ENCODE measurements at places on chromosomes 1 and 21.

DNA sequence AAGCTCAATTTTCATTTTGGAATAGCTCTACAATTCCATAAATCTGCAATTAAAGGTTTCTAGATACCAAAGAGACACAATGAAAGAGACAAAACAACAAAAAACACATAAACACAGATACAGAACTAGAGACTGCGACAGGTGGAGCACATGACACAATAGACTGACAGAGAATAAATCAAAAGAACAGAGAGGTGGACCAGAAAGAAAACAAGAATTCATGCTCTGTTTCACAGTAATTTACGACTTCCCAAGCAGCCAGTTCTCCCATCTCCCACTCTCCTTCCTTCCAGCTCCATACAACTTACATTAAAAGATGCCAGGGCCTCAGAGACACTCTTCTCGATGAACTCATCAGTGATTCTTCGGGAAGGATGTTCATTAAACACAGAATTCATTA lies 15.1 kb upstream of the RBM8A start:
- DNase-seq = no peak

- DNase-seq = no peak
Observed at GRCh38 chr1:182198006-182198605, 136.6 kb upstream of the ZNF648 start.

GRCh38 chr1:199629624-199630023 lies 397.9 kb upstream of the NR5A2 start:
- DNase-seq = no peak

DNA sequence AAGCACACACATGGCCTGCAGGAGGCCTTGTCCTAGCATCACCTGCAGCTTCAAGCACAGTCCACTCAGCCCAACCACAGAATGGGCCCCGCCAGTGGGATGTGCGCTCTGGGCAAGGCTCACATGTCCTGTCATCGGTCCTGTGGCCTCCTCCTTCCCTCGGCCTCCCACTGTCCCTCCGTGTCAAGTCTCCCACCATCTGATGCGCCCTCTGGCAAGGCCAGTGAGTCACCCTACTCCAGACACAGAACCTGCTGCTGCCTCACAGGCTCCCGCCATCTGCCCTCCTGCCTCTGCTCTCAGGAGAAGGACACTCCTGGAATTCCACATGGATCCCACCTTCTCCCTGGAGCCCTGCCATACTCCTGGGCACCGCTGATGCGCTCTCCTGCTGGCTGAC lies 14.2 kb downstream of the KCNAB2 start:
- no peak for DNase-seq

DNA sequence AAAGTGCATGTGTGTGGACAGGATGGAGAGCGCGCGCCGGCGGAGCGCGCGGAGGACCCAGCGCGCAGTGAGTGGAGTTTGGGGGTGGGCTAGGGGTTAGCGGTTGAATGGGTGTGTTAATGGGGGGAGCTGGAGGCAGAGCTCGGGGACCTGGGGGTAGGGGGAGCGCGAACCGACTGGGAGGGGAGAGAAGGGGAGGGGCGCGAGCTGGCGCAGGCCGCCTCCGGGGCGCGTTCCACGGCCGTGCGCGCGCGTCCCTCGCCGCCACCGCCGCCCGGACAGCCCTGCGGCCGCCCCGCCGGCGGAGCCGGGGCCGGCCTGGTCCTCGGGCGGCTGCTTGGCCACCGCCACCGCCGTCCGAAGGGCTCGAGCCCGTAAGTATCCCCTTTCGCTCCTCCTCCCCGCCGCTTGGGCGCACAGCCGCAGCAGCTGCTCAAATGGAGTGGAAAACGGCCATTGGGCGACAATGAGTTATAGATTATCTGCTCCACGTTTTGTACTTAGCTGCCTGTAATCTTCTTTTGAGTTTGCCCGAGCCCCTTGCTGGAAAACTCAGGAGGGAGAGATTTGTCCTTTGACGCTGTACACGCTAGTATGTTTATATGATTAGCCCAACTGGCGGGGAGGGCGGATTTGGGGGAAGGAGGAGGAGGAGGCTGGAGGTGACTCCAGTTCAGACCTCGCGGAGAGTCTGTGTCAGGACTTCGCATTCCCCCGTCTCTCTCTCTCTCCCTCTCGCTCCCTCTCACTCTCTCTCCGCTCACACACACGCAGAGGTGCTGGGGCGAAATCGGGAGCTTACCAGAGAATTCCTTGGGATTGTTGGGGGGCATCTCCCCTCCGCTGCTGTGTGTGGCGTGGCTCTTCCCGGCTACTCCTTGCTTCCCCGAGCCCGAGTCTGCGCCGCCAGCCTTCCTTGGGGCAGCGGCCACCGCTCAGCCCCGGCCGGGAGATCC lies at the start of gene ADGRL2:
TSS of gene ADGRL2 (plus strand) at position 240 of the 956 bp plus-strand sequence. CDS start 36,051 bp downstream, outside the sequence.
- peak; percentile 3 for DNase-seq

Data from germinal center (tissue), 1 donor.